ENCODE measurements at places on chromosomes 7 and 10.

- DNase-seq = no peak
Measured at GRCh38 chr7:55898287-55898686, 11.0 kb downstream of the ZNF713 start.

DNA sequence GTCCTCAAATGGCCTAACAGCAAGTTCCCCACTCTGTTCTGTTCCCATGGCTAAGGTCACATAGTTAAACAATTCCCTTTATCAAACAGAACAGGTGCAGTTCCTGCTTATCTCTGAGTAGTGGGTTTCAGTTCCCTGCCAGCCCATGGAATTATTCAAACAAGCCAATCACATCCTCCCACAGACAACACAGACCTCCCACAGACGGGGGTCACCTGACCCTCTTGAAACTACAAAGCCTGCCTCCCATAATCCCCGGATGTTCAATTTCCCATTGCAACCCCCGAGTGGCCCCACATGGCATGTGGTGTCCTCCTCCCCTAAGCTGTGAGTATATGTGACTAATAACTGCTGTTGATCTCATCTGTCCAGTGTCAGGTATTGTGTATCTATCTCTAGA is 64.1 kb downstream of the TMEM168 start:
- no peak for DNase-seq

DNA sequence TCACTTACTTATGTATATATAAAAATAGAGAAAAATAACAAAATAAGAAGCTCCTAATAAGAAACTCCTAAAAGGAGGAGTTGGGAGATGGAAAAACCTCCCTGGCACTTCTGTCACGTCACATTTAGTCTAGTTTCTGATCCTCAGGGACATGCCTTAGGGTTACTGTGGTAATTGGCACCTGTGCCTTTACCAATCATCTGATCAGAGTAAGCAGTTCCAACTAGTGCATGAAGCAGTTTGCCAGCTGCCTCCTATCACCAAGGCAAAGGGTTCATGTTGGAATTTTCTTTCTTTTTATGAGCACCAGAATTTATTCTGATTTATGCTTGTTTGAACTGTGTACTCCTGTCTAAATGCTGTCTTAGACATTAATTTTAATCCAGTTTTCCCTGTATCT is 49.9 kb downstream of the ARL4A start:
- no peak for DNase-seq

DNA sequence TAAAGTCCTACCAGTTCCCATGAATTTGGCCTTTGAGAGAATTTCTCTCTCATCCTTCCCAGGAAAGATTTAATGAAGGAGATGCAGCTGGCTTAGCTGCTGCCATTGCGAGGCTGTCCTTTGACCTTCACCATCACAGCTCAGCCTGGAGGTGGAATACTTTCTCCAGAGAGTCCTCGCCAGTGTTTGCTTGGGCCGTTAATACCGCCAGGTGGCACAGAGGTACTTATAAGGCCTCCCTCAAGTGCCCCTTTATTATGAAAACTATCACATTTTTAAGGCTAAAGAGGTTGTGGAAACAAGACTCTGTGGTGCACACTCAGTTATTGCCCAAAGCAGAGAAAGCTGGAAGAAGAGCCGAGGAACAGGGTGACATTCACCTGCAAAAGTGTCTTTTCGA is 330.6 kb downstream of the CCSER2 start:
- no peak for DNase-seq

DNA sequence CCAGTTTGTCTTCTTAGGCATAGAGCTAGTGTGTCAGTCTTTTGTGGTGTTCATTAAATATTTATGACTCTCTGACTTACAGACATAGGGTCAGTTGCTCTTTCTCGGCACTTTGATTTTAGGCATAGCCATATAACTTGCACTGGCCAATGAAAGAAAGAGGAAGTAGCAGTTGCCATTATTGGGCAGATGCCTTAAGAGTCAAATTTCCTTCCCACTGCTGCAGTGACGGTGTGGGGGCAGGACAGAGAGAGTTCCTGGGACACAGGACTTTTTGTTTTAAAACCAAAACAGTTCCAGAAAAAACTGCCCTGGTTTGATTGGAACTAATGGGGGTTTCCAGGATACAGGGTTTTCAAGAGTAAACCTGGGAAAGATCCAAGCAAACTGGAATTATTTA is 60.2 kb upstream of the PHF14 start:
- no peak for DNase-seq

GRCh38 chr7:34123316-34123715 is 218.0 kb downstream of the BMPER start:
- DNase-seq = no peak

DNA sequence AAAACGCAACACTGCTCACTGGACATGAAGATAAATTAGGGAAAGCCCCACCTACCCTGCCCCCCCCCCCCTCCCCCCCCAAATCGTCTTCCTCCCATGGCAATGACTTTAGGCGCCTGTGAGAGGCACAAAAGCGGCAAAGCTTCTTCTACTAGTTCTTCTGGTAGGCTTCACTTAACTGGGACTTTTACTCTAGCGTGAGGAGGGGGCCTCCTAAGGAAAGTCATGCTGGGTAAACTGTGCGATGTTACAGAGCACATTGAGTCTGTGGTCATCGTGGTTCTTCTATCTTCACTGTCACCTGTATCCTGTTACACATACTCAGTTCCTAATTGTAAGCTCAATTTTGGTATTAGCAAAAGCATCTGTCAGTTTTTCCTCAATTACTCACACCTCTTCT is 25.1 kb downstream of the HSPB1 start:
- no peak for DNase-seq

GRCh38 chr7:149020483-149020882 is 7.8 kb downstream of the PDIA4 start:
- DNase-seq = no peak

- no peak for DNase-seq
Measured at GRCh38 chr10:53314876-53315275, 542.3 kb upstream of the MBL2 start.

- DNase-seq = no peak
Measured at GRCh38 chr7:9842301-9842700, 1131.4 kb upstream of the PHF14 start.

GRCh38 chr10:11927746-11928145 is 104.6 kb downstream of the PROSER2 start:
- DNase-seq = no peak

- no peak for DNase-seq
Measured at GRCh38 chr7:13743226-13743625, 246.2 kb downstream of the ETV1 start.

DNA sequence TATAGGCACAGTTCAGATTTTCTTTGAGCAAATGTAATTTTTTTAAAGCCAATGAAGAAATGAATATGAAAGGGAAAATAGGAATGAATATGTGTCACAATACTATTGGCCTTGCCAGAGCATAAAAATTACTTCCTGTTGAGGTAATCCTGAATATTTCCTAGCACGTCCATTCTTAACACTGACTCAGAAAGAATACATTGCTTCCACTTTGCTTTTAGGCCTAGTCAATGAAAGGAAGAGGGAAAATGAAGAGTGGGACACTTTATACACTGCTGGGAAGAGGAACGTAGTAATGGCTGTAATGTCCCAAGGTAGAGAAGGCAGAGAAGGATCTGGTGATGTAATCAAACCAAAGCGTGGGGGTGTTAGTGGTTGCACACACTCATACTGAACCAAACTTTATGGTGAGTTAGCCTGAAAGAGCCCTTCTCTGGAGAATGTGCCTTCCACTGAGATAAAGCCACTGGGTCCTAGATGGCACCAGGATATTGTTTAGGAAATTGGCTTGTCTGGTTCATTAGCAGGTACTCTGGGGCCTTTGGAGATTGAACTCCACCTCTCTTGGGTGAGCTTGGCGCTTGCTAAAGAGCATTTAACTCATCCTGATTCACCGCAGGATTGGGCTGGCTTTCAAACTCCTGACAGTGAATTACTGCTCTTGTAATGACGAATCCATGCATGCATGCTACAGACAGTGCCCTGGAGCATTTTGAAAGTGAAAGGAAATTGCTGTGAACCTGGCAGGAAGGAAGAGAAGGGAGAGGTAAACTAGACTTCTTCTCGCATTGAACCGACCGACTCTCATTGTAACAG is 254.9 kb downstream of the KIAA1217 start:
- DNase-seq = no peak

GRCh38 chr7:36657036-36657660 is 67.1 kb downstream of the AOAH start:
- no peak for DNase-seq

GRCh38 chr7:11538751-11539299 is 293.2 kb downstream of the THSD7A start:
- DNase-seq = no peak

DNA sequence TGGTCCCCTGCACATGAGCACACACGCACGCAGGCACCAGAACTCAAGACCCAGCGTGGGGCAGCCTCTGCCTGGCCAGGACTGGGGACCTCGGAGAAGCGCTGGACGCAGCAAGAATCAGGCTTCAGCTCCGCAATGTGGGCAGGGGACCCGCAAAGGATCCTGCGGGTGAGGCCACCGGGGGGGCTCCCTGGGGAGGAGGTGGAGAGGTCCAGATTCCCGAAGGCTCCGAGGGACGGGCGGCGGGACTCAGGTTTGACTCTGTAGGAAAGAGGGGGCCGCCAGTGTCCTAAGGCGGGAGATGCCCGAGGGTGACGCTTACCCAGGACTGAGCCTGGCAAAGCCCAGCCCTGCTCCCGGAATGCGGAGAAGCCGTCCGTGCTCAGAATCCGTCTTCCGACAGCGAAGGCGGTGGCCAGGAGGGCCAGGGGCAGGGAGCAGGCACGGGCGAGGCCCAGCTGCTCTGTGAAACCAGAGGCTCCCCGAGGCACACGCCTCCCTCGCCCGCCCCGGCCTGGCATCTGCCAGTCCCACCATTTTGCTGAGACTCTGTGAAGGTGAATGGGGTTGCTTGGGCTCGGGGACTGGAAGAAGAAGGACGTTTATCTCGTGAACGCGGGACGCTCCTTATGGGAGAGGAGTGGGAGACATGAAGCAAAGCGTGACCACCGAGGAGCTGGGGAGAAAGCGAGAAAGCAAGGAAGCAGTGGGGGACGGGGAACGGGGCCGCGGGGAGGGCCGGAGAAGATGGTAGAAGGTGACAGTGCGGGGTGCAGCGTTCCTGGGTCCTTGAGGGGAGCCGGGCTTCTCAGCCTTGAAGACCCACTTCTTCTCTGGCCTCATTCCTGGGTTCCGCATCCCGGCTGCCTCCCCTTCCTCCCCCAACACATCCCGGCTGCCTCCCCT is 489.2 kb downstream of the PTPRN2 start:
- no peak for DNase-seq

- DNase-seq = no peak
Measured at GRCh38 chr7:151854720-151855071, 22.2 kb downstream of the PRKAG2 start.

DNA sequence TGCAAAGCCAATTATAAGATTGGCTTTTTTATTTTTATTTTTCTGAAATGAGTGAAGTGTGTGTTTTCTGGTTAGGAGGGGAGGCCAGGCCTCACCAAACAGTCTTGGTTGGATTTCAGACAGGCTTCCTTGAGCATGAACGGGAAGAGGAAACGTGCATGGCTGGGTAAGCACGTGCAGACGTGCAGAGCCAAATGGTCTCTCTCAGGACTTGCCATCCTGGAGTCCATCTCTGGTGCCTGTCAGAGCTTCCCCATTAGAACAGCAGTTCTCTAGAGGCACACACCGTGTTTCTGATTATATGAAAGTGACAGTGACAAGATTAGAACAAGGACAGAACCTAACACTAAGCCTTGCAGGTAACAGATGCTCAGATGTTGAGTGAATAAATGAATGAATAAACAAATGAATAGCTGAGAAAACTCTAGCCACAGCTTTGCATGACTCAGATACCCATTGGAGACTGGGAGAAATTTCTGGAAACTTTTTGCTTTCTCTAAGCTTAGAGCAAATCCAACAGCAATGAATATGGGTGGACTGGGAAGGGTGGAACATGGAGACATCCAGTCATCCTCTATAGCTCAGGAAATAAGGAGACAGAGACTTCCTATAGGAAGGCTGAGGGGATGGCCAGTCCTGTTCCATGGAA is 11.8 kb upstream of the CALD1 start:
- no peak for DNase-seq

DNA sequence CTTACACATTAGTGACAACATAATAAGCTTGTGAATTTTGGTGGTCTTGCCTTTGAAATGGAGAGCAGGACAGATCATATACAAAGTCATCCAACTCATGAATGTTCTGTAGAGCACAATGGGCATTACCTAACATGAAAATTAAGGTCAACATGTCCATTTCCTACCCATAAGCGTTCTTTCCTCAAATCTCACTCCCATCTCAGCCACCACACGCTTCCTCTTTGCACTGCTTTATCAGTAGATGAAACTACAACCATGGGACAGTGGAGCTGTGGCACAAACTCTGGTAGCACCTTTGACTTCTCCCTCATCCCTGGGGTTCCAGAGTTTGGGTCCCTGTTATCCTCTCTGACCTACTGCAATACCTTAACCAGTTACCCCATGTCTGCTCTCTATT is 2.2 kb downstream of the PON2 start:
- DNase-seq = no peak

- no peak for DNase-seq
Measured at GRCh38 chr7:155813546-155814315, 1.5 kb upstream of the SHH start.

- DNase-seq = no peak
Measured at GRCh38 chr10:108037061-108037460, 872.6 kb upstream of the SORCS1 start.

DNA sequence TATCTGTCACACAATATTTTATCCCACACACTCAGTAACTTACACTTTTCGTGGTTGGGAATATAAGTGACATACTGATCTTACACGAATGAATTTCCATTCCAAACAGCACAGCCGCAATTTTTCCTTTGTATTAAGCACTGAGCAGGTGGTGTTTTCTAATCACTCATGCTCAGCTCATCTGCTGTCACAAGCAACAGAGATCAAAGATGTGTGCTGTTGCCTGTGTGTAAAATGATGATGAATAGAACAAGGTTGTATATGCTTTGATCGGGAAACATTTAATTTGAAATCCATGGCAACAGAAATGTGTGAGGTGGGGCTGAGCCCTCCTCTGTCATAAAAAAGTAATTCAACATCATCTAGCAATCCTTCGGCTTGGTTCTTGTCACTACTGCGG is 927.7 kb upstream of the MBL2 start:
- DNase-seq = no peak

DNA sequence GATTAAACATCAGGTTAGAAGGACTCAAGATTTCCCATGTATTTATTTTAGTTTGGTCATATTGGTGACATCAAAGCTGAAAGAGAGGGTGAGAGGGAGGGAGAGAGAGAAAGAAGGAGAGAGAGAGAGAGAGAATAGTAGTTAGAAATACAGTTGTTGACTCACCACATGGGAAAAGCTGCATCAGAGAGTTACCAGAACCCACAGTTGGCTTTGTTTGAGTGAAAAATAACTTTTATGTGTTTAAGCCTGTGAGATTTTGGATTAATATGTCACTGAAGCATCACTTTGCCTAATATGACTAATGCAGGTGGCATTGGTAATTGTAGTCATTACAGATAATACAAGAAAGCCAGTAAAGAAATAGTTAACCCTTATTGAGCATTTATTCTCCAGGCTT is 303.9 kb downstream of the REEP3 start:
- DNase-seq = no peak

All from stimulated activated CD4-positive, alpha-beta T cell treated with anti-CD3 and anti-CD28 coated beads, Interleukin-1b, Interleukin-23, amount 100 ng/mL, for 1 hour (primary cell).